EH (cell line): ENCODE measurements at places on chromosomes 12 and 14.

- DNase-seq = peak; percentile 12
Observed at GRCh38 chr12:70849265-70849960, 71.1 kb downstream of the PTPRR start.

DNA sequence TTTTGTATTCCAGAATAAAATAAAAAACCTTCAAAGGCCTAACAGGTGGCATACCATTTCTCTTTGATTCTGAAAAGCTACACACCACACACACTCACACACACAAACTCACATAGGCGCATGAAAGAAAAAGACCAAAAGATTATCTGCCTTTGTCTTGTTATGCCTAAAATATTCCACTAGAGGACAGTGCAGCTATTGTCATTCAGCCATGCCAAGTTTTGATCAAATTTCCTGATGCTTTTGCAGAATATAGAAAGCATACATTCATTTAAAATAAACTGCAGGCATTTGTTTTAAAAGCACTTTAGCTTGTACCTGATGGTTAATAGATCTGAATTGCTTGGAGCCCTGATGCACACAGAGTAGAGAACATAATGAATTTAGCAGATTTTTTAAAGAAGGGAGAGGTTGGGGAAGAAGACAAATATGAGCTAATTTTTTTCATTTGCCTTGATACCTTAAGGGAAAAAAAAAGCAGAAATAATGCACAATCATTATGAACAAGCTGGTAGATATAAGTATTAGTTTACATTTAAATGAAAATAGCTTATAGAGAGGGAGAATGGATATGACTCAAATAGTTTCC, 1766.9 kb upstream of the SEL1L start:
- DNase-seq = peak; percentile 11

GRCh38 chr12:53676656-53677015, 753 bp upstream of the ATP5MC2 start:
- DNase-seq = peak; percentile 49

GRCh38 chr14:68509188-68509983, 283.5 kb downstream of the ZFP36L1 start:
- DNase-seq = peak; percentile 64

- DNase-seq = no peak
Observed at GRCh38 chr14:96390965-96391292, 999 bp upstream of the AK7 start.

DNA sequence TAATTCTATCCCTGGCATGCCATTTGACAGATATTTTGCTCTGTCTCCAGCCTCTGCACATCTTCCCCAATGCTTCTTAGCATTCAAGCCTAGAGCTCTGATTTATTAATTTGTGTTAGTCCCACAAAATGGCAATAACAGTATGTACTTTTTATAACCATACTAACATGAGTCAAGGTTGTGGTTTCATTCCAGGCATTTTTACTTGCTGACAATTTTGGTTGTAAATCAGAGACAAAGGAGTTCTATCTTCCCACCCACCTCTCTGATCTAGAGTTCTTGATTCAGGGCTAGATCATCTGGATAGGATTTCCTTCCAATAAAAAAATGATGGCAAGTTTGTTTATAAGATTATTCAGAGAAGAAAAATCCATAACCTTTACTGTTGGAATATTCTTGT, 18.5 kb upstream of the CISTR start:
- peak; percentile 96 for DNase-seq
